Stimulated activated CD8-positive, alpha-beta memory T cell treated with anti-CD3 and anti-CD28 coated beads, Interleukin-7, amount 100 ng/mL, for 4 hours (primary cell): ENCODE measurements at places on chromosomes 7 and 10.

GRCh38 chr10:30812018-30812851 lies 182.7 kb upstream of the LYZL2 start:
- no peak for DNase-seq

DNA sequence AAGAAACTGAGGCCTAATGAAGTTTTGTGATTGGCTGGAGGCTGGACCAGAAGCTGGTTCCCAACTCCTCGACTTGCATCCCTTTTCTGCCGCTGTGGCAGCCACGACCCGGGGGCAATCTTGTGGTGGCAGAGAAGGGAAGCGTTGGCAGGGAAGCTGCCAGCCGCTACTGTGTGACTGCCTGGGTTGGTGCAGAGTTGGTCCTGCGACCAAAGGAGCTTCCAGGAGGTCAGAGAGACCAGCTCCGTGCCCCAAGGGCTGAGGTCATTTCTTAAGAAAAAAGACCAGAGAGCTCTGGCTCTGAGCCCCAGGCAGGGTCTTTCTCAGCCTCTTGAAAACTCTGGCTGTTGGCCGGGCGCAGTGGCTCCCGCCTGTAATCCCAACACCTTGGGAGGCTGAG lies 47.2 kb downstream of the PRF1 start:
- DNase-seq: no peak

- no peak for DNase-seq
Measured at GRCh38 chr10:92894081-92894655, 45.8 kb downstream of the EXOC6 start.

GRCh38 chr7:138170959-138171703 lies 94.9 kb downstream of the AKR1D1 start:
- DNase-seq: no peak

DNA sequence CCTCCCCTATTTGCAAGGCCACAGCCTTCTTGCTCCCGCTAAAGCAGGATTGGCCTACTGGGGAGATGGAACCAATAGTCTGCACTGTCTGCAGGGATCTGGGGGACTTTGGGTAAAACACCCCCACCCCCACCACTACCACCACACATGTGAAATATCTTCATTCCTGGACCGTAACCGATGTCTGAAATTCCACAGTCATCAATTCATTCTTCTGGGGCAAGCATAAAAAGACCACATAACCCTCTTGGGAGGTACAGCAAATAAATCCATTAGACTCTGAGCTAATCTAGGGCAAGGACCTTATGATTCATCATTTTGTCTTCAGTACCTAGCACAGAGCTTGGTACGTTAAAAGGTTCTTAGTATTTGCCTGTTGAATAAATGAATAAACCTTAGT lies 307.8 kb downstream of the GPAM start:
- no peak for DNase-seq

DNA sequence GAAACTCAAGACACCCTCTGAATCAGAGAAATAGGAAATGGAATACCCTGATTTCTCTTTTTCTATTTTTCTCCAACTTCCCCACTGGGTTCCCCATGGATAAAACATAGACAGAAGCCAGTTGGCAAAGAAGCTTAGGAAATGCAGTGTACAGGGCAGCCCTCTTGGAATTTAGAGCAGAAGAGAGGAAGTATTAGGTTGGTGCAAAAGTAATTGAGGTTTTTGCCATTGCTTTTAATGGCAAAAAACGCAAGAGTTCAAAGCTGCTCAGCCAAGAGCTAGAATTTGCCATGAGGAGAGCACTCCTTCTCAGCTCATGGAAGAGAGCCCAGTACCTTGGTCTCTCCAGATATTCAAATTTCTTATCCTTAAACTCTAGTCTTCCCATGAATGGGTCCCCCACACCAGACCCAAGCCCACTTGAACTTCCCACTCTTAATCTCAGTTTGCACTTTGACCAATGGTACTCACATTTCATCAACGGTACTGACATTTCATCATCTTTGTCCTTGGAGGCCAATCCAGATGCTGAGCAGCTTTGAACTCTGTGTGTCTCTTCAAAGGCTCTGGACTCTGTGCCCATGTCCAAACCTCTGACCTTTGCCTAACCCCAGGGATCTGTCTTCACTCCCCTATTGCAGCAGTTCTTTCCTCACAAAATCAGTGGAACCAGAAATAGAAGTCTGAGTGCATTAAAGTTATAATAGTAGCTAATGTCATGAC lies 73.2 kb upstream of the PPP1R3C start:
- no peak for DNase-seq

DNA sequence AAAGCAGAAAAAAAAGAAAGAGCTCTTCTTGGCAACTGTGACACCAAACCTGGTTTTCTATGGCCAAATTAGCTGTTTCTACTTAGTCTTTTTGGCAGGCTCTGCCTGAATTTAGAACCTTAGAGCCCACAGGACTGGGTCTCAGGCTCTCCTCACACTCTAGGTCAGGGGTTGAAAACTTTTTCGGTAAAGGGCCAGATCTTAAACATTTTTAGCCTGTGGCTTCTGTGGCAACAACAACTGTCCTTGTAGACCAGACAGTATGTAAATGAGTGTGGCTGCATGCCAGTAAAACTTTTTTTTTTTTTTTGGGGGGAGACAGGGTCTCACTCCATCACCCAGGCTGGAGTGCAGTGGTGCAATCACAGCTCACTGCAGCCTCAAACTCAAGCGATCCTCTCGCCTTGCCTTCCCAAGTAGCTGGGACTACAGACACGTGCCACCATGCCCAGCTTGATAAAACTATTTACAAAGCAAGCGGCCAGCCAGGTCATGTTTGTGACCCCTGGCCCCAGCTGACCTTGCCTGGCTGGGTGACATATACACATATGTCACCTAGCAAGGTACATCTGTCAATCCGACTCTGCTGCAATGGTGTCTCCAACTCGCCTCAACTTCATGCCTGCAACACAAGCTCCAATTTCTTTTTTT lies 17.4 kb downstream of the KPNA7 start:
- DNase-seq: no peak

GRCh38 chr7:101173752-101174244 lies 6.3 kb downstream of the NAT16 start:
- DNase-seq: no peak

GRCh38 chr10:116589926-116590325 lies 833 bp upstream of the PNLIPRP1 start:
- no peak for DNase-seq

GRCh38 chr7:155342313-155342712 lies 44.6 kb downstream of the INSIG1 start:
- DNase-seq: no peak

GRCh38 chr7:87316846-87317552 lies 28.5 kb upstream of the CROT start:
- no peak for DNase-seq

GRCh38 chr7:108296911-108297310 lies 159.3 kb downstream of the NRCAM start:
- no peak for DNase-seq

- DNase-seq: no peak
Measured at GRCh38 chr7:157854066-157854891, 517.5 kb downstream of the DNAJB6 start.

DNA sequence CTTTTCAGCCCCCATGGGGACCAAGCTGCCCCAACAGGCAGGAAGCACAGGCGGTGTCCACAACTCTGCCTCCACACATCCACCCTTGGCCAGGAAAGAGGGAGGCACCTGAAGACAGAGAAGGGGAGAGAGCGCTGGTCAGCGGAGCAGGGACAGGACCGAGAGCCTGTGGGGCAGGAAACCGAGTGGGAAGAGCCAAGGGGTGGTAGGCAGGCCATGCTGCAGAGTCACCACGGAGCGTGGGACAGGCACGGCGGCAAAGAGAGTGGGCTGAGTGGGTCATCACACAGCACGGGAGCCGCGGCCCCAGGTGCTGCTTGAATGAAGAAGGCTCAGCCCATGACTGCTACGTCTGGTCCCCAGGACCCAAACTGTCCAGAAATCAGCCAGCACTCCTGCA lies 109.8 kb downstream of the PTPRN2 start:
- DNase-seq: no peak

- no peak for DNase-seq
Measured at GRCh38 chr10:98340261-98340939, 72.4 kb upstream of the LOXL4 start.

DNA sequence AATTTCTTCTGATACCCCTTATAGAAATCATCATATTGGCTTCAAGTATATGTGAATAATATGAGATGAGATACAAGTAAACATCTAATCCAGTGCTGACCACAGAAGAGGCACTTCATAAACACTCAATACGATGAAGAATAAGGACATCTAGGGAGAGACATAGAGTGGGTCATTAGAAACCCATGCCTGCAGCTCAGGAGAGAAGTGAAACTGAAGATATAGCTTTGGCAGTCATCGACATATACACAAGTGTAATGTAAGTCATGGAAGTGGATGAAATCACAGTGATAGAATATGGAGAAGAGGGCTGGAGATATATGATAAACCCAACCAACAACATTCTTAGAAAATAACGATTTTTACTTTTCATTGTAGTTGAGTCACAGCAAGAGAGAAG lies 665.0 kb downstream of the PARD3 start:
- DNase-seq: no peak

DNA sequence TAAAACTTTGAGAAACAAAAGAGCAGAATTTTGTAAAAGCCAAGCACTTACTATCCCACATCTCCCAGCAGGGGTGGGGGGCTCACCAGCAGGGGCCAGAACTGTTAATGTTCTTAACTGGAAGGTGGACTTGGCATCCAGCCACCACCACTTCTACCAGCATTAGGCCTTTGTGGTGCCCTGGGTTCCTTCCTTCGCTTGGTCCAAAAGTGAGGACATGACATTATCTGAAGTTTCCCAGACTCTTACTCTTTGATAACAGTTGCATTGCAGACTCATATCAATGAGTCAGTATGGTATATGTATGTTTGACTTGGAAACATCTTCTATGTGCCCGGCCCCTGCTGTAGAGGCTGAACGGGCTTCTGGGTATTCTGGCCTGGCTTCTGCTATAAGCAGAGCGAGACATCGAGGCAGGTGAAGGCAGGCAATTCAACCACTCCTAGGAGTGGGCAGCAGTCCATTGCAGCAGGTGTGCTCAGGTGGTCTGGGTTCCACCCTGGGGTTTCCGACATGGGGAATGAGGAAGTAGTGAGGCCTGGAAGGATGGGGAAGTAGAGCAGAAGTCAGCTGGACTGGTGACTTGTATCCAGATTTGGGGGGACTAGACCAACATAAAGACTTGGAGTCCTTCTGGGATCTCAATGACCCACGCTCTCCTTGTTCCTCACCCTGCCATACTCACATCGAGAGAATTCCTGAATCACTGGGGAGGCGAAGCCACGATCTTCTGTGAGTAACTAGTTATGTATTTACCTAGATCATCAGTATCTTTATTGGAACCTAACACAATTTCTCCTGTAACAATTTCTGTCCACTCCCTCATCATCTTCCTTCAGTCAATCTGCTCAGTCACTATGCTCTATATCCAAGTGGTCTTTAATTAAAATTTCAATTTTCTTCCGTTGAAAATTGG lies 4.1 kb downstream of the ZNF777 start:
- no peak for DNase-seq

DNA sequence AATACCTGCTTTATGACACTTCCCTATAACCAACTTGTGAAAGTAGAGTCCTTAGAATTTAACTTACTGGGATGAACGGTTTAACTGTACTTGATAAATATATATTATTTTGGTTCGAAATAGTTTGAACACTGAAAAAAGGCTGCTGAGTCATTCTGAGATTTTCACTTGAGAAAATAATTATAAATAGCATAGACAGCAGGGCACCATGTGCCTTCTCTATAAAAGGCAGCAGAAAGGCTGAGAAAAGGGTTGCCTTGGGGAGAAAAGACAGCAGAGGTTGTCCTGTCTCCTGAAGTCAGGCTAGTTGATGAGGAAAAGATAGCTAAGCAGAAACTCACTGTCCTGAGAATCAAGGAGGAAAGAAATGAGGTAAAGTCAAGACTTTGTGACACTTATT lies 92.4 kb downstream of the CTTNBP2 start:
- DNase-seq: no peak

DNA sequence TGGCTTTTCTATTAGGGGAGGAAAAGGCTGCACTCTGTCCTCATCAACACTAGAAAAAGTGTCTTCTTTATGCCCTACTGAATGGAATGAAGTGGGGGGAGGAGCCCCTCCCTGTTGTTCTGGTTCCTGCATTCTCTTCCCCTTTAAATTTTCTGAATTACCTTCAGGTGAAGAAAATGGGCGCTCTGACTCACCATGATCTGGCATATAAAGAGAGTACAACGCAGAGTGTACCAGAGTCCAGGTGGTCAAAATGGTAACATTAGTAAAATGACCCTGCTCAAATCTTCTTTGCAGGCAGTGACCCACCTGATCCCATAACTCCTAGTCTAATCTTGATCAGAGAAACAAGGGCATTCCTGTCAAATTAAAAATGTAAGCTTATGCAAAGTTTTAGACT lies 80.7 kb downstream of the THSD7A start:
- no peak for DNase-seq

GRCh38 chr7:96532428-96532935 lies 177.2 kb downstream of the SEM1 start:
- no peak for DNase-seq

GRCh38 chr10:119872610-119872859 lies at the start of gene MCMBP:
TSS of gene MCMBP (minus strand) at chr10:119872843. CDS start at chr10:119872584, 259 bp downstream.
- DNase-seq: no peak

GRCh38 chr7:133575726-133576440 lies 323.0 kb downstream of the EXOC4 start:
- DNase-seq: no peak

DNA sequence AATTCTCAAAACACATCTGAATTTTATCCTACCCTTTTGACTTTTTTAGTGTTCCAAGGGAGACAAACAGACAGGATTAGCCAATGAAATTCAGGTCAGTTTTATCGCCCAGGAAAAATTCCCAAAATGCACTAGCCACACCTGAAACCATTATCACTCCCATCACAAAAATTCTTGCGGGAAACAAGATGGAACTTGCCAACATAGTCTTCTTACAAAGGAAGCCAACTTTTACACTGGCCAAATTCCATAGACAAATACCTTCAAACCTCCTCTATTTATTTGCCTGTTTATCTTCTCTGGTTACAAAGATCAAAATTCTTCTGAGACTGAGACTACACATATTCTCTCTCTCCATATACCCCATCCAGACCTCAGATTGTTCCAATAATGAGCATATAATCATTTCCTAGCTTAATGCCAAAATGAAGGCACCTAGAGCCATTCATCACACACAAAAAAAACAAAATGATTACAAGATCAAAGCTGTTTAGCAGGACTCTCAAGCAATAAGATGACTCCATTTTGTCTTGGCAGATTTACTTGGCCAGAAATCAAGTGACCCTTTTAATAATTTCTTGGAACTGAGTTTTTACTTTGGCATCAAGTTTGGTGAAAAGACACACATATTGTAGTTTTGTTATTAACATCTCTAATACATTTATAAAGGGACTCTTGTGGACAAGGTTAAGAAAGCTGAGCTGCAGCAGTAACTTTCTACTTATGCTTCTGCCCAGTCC lies 30.2 kb downstream of the MET start:
- no peak for DNase-seq

- no peak for DNase-seq
Measured at GRCh38 chr10:125102821-125103220, 57.5 kb downstream of the CTBP2 start.

- no peak for DNase-seq
Measured at GRCh38 chr7:142822714-142823113, 32.2 kb upstream of the EPHB6 start.

GRCh38 chr10:131087464-131088215 lies 223.9 kb downstream of the TCERG1L start:
- DNase-seq: no peak
